SW 1271 (cell line): ENCODE measurements at places on chromosomes 2 and 18.

GRCh38 chr2:191995285-191995684 lies 148.4 kb upstream of the CAVIN2 start:
- DNase-seq, result no peak

DNA sequence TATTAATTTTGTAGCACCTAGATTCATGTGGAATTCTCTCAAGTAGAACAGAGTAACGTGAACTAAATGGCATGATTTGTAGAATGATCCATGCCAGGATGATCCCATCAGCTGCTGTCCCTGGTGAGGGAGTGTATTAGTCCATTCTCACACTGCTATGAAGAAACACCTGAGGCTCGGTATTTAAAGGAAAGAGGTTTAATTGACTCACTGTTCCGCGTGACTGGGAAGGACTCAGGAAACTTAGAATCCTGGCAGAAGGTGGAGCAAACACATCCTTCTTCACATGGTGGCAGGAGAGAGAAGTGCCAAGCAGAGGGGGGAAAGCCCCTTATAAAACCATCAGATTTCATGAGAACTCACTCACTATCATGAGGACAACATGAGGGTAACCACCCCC lies 312.6 kb downstream of the PTPRM start:
- DNase-seq, result no peak

DNA sequence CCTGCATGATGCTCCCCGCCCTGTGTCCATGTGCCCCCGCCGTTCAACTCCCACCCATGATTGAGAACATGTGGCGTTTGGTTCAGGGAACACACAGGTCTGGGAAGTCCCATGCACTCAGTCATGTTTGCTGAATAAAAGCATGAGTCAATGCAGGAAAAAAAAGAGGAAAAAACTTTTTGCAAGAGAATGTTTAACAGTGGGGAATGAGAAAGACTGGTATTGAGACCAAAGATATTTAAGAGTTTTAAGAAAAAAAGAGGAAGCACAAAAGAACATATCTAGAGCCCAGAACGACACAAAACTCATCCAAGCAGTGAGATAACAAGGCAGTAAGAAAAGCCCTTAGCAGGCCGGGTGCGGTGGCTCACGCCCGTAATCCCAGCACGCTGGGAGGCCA lies 279.2 kb upstream of the THSD7B start:
- DNase-seq, result no peak

DNA sequence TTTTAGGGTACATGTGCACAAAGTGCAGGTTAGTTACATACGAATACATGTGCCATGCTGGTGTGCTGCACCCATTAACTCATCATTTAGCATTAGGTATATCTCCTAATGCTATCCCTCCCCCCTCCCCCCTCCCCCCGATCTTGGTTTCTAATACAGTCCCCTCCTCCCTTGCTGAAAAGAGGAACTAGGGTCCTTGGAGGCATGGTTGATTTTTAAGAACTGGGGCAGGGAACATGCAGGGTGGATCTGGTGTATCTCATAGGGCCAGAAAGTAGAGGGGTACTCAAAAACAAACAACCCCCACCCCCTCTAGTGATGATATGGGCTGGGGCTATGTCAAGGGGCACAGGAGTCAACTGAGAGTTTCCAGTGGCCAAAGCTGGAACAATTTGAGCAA lies 153.4 kb downstream of the UBR3 start:
- DNase-seq, result no peak
